Amygdala (tissue), 56 donors: ENCODE measurements at places on chromosomes 11 and 22.

- DNase-seq, result no peak
Observed at GRCh38 chr11:92376146-92376599, 151.6 kb downstream of the FAT3 start.

DNA sequence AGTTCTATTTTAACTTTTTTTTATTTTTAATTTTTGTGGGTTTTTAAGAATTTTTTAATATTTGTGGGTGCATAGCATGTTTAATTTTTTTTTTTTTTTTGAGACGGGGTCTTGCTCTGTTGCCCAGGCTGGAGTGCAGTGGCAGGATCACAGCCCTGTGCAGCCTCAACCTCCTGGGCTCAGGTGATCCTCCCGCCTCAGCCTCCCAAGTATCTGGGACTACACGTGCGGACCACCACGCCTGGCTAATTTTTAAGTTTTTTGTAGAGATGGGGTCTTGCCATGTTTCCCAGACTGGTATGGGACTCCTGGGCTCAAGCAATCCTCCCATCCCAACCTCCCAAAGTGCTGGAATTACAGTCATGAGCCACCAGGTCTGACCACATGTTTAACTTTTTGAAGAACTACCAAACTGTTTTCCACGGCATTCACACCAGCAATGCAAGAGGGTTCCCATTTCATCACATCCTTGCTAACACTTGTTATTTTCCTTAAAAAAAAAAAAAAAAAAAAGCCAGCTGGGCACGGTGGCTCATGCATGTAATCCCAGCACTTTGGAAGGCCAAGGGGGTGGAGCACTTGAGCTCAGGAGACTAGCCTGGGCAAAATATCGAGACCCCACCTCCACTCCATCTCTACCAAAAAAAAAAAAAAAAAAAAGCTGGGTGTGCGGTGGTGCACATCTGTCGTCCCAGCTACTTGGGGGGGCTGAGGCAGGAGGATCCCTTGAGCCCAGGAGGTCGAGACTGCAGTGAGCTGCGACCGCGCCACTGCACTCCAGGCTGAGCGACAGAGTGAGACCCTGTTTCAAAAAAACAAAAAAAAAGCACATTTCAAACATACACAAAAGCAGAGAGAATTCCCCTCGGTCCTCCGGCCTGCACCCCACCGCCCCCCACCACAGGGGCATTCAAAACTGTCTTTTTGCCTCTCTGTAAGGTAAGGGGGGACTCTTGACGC is 16.7 kb upstream of the TXNRD2 start:
- no peak for DNase-seq

GRCh38 chr11:78833237-78833636 is 258.6 kb upstream of the NARS2 start:
- DNase-seq, result no peak

GRCh38 chr11:45280449-45280848 is 5.7 kb downstream of the SYT13 start:
- no peak for DNase-seq

DNA sequence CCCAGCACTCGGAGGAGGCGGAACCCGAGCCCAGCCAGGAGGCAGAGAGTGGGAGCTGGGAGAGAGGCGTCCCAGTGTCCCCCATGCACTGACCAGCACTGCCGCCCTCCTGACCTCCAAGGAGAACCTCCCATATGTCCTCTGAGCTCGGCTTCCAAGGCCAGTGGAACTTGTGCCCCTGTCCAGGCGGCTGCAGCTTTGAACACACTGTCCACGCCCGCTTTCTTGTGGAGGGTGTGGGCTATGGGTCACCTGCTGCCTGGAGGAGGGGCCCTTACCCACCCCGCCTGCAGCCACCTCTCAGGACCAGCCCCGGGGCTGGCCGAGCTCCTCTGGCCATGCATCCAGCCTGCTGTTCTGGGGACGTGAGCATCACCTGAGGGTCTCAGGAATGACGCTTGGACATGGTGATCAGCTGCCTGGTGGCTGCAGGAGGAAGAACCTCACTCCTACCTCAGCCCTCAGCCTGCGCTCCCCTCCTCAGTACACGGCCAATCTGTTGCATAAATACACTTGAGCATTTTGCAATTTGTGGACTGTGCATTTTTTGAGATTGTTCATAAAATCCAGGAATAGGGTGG is 22.2 kb upstream of the MUC5B start:
- no peak for DNase-seq

GRCh38 chr11:112166562-112166961 is 610 bp upstream of the TEX12 start:
- DNase-seq, result no peak

GRCh38 chr11:120633616-120634393 is 122.3 kb downstream of the GRIK4 start:
- no peak for DNase-seq

DNA sequence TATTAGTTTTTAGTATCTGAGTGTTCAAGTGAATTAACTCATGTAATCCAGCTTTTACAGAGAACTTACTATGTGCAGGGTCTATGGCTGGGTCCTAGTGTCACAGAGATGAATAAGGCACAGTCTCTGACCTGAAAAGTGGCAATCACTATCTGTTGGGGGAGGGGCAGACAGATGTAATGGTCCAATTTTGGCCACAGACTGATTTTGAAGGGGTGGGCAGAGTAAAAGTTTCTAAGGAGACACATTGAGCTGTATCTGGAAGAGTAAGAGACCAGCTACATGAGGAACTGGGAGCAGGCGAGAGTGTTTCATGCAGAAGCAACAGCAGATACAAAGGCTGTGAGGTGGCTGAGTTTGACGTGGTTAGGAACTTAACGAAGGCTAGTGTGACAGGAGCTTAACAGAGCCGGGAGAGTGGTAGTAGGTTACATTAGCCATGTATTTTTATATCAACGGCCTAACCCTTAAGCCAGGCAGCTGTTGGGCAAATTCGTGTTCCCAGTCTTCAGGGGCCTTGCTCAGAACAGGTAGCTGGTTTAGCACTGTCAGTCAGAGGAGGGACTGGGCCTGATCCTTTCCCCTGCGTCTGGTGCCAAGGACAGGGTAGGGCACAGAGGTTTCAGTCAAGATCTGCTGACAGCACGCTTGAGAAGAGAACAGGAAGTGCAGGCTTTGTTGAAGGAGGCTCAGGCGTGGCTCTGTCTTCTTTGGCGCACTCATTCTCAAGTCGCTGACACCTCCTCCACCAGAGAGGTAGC is 1.4 kb upstream of the STIM1 start:
- DNase-seq, result no peak

DNA sequence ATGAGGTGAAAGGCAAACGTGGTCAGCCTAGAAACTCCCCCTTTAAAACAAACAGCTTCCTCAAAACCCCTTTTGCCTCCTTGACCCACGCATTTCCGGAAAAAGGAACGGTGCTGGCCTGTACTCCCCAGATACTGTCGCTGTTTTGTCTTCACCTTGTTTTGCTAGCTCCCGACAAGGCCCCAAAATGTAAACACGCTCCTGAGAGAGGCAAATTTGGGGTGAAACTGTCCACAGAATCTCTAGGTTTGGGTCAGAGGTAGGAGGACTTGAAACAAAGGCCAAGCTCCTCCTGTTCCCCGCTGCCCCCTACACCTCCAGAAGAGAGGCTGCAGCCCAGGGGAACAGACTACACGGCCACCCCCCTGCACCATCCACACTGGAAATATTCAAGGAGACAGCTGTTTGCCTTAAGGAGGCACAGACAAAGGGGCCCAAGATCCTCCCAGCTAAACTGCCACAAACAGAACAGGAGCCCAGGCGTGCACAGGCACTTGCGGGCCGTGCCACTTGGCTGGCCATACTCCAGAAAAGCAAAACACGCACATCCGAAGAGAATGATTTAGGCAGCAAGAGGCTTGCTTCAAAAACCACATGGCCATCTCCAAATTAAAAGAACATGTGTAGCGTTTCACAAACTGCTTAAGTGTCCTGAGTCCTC is 160.5 kb upstream of the GRK3 start:
- no peak for DNase-seq
